ENCODE measurements at places on chromosomes 13 and 19. TPM values are rescaled to one million over a fixed set of nuclear protein-coding genes. Genes with fewer than 3 reads are reported as not detected.
A peak's percentile ranks its signal among the peaks of the same experiment; 100 is the strongest.

SOX1 gene
- not detected for total RNA-seq

FCAR gene
- total RNA-seq: 0.27 TPM

LILRB5 gene
- total RNA-seq: 4.5 TPM

ELAVL1 gene
- total RNA-seq: 48.3 TPM

URAD gene
- not detected for total RNA-seq

KIRREL2 gene
- total RNA-seq: not detected

C19orf33 gene
- total RNA-seq: not detected

ZNF540 gene
- 1.6 TPM for total RNA-seq

CABP5 gene
- not detected for total RNA-seq

CNN1 gene
- 3.4 TPM for total RNA-seq

- DNase-seq: peak; percentile 92
These were observed at the start of gene KASH5 for GRCh38 chr19:49387936-49388372. Gene KASH5 (plus strand): TSS chr19:49388249. CDS start chr19:49390884, 2,635 bp downstream.

DNA sequence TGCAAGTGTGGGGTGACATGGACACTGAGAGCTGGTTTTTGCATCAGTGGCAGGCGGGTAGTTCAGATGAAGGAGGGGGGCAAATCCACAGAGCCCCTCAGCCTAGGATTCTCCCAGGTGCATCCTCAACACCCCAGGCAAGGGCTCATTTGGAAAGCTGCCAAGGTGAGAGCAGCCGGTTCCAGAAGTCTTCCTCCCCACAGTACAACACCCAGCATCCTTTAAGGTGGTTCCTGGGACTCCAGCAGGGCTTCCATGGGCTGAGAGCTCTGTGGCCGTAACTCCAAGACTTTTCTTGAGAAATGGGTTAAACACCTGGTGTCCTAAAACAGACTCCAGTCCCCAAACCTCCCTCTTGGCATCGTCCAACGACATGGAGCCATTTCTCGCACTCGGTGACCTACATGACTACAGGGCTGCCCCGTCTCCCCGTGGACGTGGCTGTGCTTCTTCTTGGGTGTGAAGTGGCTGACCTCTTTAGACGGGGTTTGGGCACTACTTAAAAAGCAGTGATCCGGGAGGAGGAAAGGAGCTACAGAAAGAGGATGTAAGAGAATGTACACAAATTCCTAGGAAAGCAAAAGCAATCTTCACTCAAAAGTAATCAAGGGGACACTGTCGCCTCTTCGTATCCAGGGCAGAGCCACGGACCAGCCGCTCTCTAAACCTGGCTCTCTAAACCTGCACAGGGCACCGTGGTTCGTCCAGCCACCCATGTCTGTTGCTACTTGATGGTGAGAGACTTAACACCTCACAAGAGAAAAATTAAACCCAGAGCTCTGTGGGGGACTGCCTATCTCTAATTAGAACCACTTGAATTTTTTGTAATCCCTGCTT, 25.5 kb downstream of the RANBP3 start:
- DNase-seq: no peak

- DNase-seq: no peak
These were observed 7.9 kb downstream of the ZNF784 start for GRCh38 chr19:55616395-55616875.

DNA sequence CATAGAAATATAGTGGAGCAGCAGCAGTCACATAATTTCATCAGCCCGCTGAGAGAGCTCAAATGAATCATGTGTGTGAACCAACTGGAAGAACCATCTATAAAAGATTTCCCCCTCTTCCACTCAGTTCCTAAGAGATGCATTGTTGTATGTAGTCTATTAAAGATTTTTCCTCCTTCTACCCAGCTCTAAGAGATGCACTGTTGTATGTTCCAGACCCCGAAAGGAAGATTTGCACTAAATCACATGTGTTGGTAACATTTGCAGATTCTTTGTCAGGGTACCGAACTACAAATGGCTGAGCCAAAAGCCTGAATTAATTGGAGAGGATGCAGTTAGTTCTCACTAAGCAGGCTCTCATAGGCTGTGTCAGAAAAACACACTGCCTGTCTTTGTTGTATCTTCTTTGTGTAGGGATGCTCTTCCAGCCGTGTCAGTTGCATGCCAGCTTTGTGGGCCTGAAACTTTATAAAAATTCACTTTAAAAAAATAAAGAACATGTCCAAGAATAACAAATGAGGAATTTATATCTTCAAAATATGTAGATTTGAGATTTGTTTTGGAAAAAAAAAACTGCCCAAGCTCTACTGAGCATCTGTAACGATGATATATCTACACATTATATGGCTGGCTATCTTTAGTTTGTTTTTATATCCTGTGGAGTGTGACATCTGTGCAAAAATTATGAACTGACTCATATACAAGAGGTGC, 223.1 kb downstream of the MZT1 start:
- DNase-seq: no peak

DNA sequence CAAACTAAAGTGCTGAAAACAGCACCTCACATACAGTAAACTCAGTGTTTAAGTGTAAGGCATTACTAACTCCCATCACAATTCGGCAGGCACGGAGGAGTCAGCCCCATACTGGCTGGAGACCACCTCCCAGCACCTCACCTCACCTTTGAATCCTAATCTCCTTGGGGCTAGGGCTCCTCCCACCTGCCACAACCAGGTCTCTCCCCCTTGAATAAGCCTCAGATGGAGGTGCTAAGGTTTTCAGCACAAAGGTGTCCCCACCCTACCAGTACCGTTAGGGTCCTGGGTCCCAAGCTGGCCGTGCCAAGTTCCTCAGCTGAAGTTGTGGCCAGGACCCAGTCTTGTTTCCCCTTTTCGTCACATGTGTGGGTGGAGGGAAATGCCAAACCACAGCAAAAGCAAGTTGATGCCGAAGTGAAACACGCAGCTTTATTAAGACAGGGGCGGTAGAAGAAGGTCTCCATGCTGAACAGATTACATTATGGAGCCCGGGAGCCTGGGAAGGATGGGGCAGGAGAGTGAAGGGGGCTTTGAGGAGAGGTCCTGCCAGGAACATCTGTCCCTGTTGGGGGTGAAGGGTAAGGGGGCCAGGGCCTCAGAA, at the start of gene IGFLR1:
IGFLR1 (minus strand) TSS at position 332 of the 604 bp plus-strand sequence. CDS start 1,272 bp downstream, outside the sequence.
- DNase-seq: no peak

- DNase-seq: no peak
These were observed 21.5 kb downstream of the SH3GL1 start for GRCh38 chr19:4378886-4379285.

- DNase-seq: no peak
These were observed 6.6 kb upstream of the CEBPG start for GRCh38 chr19:33366897-33367296.

DNA sequence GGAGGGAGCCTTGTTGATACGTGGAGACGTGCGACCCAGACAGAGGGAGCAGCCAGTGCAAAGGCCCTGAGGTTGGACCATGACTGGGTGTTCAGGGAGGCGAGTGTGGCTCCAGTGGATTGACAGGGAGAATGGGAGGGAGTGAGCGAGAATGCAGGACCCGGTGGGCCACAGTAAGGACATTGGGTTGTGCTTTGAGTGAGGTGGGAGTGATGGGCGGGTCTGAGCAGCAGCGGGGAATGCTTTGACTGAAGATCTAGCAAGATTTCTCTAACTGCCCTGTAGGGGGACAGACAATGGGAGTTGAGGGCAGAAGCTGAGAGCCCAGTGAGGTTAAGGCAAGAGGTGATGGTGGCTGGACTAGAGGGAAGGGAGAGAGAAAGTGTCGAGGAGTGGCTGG, 7.7 kb upstream of the NANOS2 start:
- DNase-seq: peak; percentile 31

DNA sequence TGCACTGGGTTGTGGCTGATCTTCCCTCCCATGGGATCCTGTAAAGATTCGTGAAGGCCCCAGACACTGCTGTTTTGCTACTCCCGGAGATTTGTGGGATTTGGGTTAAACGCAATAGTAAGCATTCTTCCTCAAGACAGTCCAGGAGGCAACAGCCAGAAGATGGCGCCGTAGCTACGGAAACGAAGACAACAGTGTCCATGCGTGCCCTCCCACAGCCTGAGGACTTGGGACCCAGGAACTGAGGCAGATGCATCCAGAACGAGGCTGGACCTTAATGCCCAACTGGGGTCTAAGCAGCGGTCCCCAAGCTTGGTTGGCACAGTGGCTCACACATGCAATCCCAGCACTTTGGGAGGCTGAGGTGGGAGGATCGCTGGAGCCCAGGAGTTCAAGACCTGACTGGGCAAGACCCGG, 57.6 kb upstream of the ZNF507 start:
- DNase-seq: peak; percentile 67

- no peak for DNase-seq
These were observed 224.9 kb upstream of the STARD13 start for GRCh38 chr13:33510350-33510970.

GRCh38 chr19:36141039-36141927, 1.4 kb downstream of the CAPNS1 start:
- peak; percentile 93 for DNase-seq

DNA sequence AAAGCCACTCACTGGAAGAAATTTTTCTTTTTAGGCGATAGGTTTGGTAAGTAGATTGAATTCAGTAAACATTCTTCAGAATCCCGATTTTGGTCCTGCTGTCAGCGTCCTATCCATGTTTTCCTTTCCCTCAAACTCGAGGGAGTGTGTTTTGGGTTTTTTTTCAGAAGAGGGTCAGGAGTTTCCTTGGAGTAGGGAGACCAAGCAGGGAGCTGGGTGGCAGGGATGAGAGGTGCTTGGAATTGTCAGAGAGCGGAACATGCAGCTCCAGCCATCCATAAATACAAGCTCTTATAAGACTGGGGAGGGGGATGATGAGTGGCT, 1.6 kb upstream of the PCDH8 start:
- no peak for DNase-seq

- DNase-seq: no peak
These were observed 79.6 kb downstream of the GGACT start for GRCh38 chr13:100508996-100509395.

DNA sequence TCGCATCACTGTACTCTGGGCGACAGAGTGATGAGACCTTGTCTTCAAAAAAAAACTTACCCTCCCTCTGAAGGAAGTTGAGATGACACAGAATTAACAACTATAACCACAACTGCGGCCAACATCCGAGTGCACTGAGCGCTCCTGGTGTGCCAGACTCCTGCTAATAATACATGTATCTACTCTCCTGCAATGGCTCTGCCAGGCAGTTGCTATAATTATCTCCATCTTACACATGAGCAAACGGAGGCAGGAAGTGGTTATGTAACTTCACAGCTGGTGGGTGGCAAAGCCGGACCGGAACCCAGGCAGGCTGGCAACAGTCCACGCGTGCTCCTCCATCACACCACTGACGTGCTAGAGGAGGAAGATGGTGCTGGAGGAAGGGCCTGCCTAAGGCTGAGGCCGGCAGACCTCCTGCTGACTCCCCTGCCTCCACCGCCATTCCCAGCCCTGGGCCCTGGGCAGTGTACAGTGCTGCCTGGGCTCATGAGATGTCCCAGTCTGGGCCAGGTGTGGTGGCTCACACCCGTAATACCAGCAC, 12.6 kb downstream of the XRCC1 start:
- peak; percentile 91 for DNase-seq

- no peak for DNase-seq
These were observed 232.7 kb downstream of the KLF12 start for GRCh38 chr13:73901324-73902068.
